ENCODE measurements at places on chromosomes 6 and 20. TPM values are rescaled to one million over a fixed set of nuclear protein-coding genes. Genes with fewer than 3 reads are reported as not detected.

BANF2 gene
- not detected for total RNA-seq

PACRG gene
- 0.37 TPM for total RNA-seq

RRAGD gene
- 2.2 TPM for total RNA-seq

TRIM31 gene
- not detected for total RNA-seq

C2 gene
- total RNA-seq, result 0.59 TPM

SEC63 gene
- total RNA-seq, result 22.4 TPM

GSTA2 gene
- not detected for total RNA-seq

SHLD1 gene
- 0.73 TPM for total RNA-seq

MLN gene
- total RNA-seq, result not detected

SNAP91 gene
- not detected for total RNA-seq

PRND gene
- not detected for total RNA-seq

Data from subcutaneous preadipocyte (primary cell).